CD14-positive monocyte (primary cell): ENCODE measurements at places on chromosomes 11 and 22.

DNA sequence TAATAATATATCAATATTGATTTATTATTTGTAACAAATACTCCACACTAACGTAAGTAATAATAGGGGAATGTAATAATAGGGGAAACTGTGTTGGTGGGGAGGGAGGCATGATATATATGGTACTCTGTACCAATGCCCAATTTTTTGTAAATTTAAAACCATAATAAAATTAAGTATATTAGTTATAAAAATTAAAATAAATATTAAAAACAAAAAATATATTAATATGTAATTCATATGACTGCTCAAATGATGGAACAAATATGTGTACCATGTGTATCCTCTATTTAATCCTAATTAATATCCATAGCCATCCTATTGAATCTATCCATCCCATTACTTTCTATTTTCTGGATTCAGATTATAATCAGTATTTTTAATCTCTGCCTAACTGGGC, 578.0 kb downstream of the KCNA4 start:
- no peak for DNase-seq

DNA sequence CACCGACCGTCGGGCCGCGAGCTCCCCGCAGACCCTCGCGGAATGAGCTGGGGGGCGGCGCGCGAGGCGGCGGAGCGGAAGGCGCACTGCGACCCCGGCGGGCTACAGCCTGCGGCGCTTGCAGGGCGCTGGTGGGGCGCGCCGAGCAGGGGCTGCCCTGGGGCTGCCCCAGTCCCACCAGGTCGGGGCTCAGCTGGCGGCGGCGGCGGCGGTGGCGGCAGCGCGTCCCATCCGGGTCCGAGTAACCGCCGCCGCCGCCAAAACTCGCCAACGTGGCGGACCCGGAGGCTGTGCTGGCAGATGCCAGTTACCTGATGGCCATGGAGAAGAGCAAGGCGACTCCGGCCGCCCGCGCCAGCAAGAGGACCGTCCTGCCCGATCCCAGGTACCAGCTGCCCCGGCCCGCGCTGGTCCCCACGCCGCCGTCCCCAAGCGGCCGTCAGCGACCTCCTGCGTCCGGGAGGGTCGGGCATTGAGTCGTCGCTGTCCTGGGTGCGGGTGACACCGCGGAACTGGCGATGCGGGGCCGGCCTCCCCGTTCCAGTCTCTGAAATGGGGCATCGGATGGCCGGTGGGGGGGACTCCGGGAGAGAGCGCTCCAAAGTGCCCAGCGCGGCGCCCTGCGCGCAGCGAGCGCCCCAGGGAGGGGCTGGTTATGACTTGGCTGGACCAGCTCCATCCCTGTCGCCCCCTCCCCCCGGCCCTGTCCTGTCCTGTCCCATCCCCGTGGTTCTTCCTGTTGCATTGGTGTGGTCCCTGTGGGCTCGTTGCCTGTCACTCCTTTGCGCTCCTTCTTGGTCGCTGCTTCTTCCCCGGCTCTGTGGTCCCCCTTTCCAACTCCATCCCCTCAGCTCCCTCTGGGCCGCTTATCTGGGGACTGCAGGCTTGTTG, 63.5 kb downstream of the CRYBB2 start:
- no peak for DNase-seq

- no peak for DNase-seq
These were observed 44.2 kb downstream of the SYTL2 start for GRCh38 chr11:85766721-85767161.

GRCh38 chr11:72589802-72590761, 84.1 kb downstream of the PDE2A start:
- peak; percentile 38 for DNase-seq

DNA sequence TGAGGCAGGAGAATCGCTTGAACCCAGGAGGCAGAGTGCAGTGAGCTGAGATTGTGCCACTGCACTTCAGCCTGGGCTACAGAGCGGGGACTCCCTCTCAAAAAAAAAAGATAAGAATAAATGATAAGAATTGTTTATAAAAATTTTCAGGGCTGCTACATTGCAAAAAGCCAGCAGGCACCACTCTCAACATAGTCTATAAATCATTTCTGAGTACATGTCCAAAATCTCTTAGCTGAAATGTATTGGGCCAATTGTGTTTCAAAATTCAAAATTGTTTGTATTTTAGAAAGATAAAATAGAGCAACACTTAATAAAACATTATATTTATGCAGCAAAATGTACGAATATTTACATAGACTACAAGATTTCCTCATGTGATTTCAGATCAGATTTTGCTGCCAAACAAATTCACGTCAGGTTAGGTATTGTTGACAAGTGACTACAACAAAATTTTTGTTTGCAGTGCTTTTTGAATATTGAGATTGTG, 13.9 kb downstream of the PGR start:
- no peak for DNase-seq

GRCh38 chr11:12971955-12972354, 37.2 kb upstream of the RASSF10 start:
- DNase-seq = no peak

GRCh38 chr11:34223021-34223813, 117.8 kb downstream of the NAT10 start:
- DNase-seq = no peak

GRCh38 chr11:537622-538430, 499 bp downstream of the LRRC56 start:
- no peak for DNase-seq

- DNase-seq = no peak
These were observed 24.3 kb downstream of the CD6 start for GRCh38 chr11:60995798-60996197.

DNA sequence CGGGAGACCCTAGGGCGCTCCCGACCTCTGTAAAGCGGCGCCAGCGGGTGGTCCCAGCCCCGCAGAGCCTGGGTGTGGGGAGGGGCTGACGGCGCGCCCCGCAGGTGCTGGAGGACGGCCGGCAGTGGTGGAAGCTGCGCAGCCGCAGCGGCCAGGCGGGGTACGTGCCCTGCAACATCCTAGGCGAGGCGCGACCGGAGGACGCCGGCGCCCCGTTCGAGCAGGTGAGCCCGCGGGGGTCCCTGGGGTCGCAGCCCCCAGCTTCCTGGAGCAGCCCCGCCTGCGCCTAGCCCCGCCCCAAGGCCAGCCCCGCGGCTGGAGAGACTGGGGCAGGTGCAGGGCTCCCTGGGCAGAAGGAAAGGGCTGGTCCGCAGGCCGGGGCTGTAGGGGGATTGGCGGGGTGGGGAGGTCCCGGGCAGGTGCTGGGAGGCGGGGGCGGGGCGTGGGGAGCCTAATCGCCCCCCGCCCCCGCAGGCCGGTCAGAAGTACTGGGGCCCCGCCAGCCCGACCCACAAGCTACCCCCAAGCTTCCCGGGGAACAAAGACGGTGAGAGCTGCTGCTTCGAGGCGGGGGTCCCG, 19.7 kb downstream of the EPS8L2 start:
- DNase-seq = no peak

GRCh38 chr11:65716302-65716701, 4.2 kb downstream of the KAT5 start:
- no peak for DNase-seq

- no peak for DNase-seq
These were observed 186.7 kb downstream of the LUZP2 start for GRCh38 chr11:24683583-24683982.

- no peak for DNase-seq
These were observed 32.4 kb downstream of the NF2 start for GRCh38 chr22:29635734-29636357.

- DNase-seq = no peak
These were observed 681 bp upstream of the ARHGEF12 start for GRCh38 chr11:120335556-120335907.

DNA sequence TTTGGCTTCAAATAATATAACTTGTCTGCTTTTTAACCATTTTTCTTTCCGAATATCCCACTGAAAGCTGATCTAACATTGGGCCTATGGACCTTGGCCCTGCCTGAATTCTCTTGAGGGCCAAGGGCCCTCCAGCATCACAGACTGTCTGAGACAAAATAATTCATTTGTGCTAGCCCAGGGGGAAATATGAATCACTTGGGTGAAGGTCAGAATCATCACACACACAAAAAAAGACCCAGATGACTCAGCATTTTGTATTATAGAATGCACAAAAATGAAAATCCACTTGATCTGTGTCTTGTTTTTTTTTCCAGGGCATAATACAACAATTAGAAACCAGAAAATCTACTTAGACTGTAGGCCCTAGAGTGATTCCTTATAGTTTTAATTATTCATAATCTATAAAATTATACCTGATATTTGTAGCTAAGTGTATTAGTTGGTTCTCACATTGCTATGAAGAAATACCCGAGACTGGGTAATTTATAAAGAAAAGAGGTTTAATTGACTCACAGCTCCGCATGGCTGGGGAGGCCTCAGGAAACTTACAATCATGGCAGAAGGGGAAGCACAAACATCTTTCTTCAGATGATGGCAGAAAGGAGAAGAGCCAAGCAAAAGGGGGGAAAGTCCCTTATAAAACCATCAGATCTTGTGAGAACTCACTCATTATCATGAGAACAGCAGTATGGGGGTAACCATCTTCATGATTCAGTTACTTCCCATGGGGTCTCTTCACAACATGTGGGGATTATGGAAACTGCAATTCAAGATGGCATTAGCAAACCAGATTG, 15.6 kb upstream of the RDX start:
- DNase-seq = peak; percentile 76

DNA sequence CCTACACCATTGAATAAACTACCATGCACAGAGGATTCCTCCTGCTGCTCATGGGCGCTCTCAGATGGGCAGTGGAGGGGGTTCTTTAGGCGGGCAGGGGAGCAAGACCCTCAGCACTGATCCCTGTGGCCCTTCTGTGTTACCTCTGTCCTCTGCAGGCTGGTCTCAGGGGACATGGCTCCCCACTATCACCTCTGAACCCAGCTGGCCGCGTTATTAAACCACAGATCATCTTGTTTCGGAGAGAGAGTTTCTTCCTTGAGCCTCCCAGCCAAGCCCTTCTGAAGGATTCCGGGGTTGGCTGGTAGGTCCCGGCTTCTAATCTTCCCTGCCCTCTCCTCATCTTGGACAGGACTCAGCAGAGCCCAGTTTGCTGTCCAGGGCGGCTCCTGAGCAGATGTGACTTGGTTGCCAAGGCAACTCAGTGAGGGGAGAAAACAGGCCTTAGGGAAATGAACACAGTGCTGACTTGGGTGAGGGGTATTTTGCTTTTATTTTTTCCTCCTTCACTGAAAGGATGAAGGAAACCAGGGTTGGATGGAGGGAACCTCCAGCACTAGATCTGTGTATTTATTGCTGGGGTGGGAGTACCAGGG, 13.3 kb downstream of the APOL3 start:
- no peak for DNase-seq

GRCh38 chr11:36311926-36312595, 16.0 kb downstream of the PRR5L start:
- no peak for DNase-seq

DNA sequence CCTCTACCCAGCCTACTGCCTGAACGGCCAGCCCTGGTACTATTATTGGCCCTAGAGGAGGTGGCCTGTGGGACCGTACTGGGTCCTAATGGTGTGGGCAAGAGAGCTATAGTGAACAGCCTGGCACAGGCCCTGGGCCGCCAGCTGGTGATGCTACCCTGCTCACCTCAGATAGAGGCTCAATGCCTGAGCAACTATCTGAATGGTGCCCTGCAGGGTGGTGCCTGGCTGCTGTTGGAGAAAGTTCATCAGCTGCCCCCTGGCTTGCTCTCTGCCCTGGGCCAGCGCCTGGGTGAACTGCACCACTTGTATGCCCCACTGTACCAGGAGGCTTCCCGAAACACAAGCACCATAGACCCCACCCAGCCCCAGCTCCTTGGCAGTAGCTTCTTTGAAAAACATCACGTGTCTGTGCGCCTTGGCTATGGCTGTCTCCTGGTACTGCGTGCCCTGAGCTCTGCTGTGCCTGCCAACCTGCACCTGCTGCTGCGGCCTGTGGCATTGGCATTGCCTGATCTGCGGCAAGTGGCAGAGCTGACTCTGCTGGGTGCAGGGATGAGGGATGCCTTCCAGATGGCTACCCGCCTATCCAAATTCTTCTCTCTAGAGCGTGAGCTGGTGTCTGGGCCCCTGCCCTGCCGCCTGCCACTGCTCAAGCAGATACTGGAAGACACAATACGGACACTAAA, 49.0 kb downstream of the DNHD1 start:
- DNase-seq = no peak

- DNase-seq = no peak
These were observed 24.9 kb downstream of the RTL6 start for GRCh38 chr22:44473166-44473565.

- no peak for DNase-seq
These were observed 12.9 kb upstream of the WT1 start for GRCh38 chr11:32448232-32448631.

- DNase-seq = no peak
These were observed 102.1 kb upstream of the FAT3 start for GRCh38 chr11:92122561-92122960.

- no peak for DNase-seq
These were observed 120.5 kb upstream of the FGF3 start for GRCh38 chr11:69939551-69940245.

DNA sequence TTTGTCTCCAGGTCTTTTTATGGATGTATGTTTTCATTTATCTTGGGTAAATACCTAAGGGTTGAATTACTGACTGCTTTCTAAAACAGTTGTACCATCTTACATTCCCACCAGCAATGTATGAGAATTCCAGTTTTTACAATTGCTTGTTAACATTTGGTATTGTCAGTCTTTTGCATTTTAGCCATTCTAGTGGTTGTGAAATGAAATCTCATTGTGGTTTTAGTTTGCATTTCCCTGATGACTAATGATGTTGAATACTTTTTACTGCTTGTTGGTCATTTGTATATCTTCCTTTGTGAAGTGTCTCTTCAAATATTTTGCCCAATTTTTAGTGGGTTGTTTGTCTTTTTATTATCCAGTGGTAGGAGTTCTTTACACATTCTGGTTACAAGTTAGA, 92.8 kb downstream of the ARFGAP2 start:
- peak; percentile 1 for DNase-seq

- DNase-seq = no peak
These were observed 1.6 kb upstream of the ADM2 start for GRCh38 chr22:50479721-50480120.

- DNase-seq = no peak
These were observed 124.0 kb downstream of the ME3 start for GRCh38 chr11:86548271-86548917.

DNA sequence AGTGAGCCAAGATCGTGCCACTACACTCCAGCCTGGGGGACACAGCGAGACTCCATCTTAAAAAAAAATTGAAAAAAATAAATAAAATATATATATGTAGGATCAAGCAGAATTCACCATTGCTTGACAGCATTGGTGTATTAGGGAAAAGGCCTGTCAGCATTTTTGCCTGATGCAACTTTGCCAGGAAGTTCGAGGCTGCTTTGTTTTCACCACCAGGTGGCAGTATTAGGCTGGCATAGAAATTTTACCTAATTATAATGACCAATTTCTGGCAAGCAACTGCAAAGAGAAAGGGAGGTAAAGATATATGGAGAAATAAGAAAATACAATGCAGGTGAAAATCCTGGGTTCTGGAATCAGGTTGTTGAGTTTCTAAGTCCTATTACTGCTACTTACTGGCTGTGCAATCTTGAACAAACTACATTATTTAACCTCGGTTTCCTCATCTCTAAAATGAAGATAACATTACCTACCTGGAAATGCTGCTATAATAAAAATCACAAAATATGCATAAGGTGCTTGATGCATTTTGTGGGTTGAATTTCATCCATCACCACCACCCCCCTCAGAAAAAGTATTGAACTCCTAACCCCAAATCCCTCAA, 24.7 kb downstream of the LAYN start:
- DNase-seq = peak; percentile 53

GRCh38 chr22:32880893-32881596, 79.5 kb downstream of the TIMP3 start:
- DNase-seq = no peak

GRCh38 chr11:15829312-15829711, 527.0 kb downstream of the SOX6 start:
- peak; percentile 23 for DNase-seq
